Amygdala (tissue), 56 donors: ENCODE measurements at places on chromosomes 12 and 14.

DNA sequence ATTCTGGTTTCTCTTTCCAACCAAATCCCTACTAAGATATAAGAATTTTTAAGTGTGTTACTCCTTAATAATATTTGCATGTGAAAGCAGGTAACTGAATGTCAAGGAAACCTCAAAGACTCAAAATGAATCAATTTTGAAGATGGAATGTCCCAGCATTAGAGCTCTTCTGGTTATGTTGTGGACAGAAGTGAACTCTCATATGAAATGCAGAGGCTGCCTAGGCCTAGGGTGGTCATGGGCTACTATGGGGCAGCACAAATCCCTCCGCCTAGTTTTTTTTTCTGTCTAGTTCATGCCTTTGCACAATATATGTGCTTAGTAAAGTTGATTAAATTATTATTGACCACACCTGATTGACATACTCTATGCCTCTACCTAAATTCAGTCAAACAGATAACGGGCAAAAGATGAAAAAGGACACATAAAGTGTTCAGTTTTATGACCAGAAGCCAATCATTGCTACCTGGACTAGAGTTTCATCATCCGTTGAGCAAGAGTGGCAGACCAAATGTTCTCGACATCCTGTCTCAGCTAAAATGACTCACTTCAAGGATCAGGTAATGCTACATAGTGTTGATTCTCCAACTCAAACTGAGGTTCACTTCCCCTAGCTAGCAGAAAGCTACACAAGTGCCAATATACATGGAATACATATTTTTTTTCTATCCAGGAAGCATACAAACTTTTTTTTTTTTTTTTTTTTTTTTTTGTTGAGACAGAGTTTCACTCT, 1211.4 kb downstream of the VRK1 start:
- DNase-seq = no peak

- DNase-seq = no peak
Observed at GRCh38 chr14:95311752-95312151, 8.0 kb downstream of the CLMN start.

GRCh38 chr12:109154451-109155438, 38.4 kb downstream of the ACACB start:
- DNase-seq = peak; percentile 77

GRCh38 chr12:20627001-20627588, 68.0 kb upstream of the SLCO1C1 start:
- no peak for DNase-seq
